ENCODE measurements at places on chromosomes 16 and 17.

GRCh38 chr17:15657868-15658267 lies 26.2 kb downstream of the TRIM16 start:
- DNase-seq: no peak

DNA sequence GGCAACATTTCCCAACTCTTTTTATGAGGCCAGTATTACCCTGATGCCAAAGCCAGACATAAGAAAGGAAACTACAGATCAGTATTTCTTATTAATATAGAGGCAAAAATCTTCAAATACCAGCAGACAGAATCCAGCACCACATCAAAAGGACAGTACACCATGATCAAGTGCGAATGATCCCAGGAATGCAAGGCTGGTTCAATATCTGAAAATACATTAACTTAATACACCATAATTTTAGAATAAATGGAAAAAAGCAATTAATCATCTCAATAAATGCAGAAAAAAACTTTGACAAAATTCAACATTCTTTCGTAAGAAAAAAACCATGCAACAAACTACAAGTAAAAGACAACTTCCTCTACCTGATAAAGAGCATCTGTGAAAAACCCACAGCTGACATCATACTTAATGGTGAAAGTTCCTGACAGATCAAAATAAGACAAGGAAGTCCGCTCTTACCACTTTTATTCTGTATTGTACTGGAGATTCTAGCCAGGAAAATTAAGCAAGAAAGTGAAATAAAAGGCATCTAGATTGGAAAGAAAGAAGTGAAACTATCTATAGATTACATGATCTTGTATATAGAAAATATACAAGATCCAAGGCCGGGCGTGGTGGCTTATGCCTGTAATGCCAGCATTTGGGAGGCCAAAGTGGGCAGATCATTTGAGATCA lies 26.4 kb upstream of the MAPK3 start:
- DNase-seq: peak; percentile 94

GRCh38 chr17:82228842-82229697 lies at the start of gene SLC16A3:
SLC16A3 (plus strand) TSS chr17:82229042; CDS start chr17:82236009, 6,967 bp downstream.
- peak; percentile 50 for DNase-seq

- DNase-seq: no peak
Measured at GRCh38 chr17:79975498-79976134, 60.1 kb downstream of the TBC1D16 start.

- DNase-seq: no peak
Measured at GRCh38 chr17:27459433-27459832, 3.2 kb downstream of the KSR1 start.
